ENCODE measurements at places on chromosomes 2 and 18. TPM values are rescaled to one million over a fixed set of nuclear protein-coding genes. Genes with fewer than 3 reads are reported as not detected.

The ALPP gene
- 21.5 TPM for total RNA-seq

DNA sequence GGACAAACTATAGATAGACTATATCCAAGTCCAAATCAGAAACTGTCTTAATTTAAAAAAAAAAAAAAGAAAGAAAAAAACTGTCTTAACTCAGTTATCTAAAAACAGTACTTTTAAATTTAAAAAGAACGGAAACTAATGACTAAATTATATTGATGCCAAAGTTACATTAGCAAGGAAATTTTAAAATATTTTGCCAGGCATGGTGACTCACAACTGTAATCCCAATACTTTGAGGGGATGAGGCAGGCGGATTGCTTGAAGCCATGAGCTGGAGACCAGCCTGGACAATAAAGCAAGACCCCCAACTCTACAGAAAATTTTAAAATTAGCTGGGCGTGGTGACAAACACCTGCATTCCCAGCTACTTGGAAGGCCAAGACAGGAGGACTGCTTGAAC is 30.9 kb downstream of the MEMO1 start:
- H3K4me1 ChIP-seq = no peaks in the 10 kb centered on the region
- H3K27me3 ChIP-seq = no peaks in the 10 kb centered on the region
- H3K36me3 ChIP-seq = no peaks in the 10 kb centered on the region

- H3K4me3 ChIP-seq = no peak overlapping the region
- no peak for DNase-seq
- no peaks in the 10 kb centered on the region for H3K36me3 ChIP-seq
Observed at GRCh38 chr2:134278553-134278952, 24.7 kb downstream of the MGAT5 start.

DNA sequence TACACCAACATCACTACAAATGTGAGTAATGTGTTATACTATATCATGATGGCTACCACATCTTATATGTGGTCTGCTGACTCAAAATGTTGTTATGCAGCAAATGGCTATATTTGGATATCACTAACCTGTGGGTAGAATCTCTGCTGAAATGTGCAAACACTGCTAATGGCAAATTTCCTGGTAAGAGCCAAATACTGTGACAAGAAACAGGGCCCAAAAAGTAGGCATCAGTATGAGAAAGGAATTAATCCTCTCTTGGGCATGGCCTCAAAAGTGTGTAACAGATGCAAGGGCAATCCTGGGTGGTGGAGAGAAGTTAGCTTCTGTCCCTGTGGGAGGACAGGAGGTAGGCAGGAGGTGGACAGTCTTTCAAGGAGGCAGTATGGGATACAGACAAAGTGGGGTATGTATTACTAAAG is 13.3 kb downstream of the ATF2 start:
- H3K27me3 ChIP-seq = no peaks in the 10 kb centered on the region
- H3K4me3 ChIP-seq = no peak overlapping the region
- no peak for DNase-seq
- no peaks in the 10 kb centered on the region for H3K36me3 ChIP-seq
- H3K27ac ChIP-seq = no peak overlapping the region
- peaks cover 2% of the 10 kb centered on the region for H3K4me1 ChIP-seq

GRCh38 chr2:33391529-33392255 is 84.8 kb upstream of the RASGRP3 start:
- H3K27me3 ChIP-seq = no peaks in the 10 kb centered on the region
- no peak for DNase-seq
- no peaks in the 10 kb centered on the region for H3K36me3 ChIP-seq

All from ovary (tissue), 10 donors.